ENCODE measurements at places on chromosomes 12 and 14.

- H3K27ac ChIP-seq = no peak overlapping the region
- peaks cover 7% of the 10 kb centered on the region for H3K4me1 ChIP-seq
- DNase-seq = no peak
- H3K36me3 ChIP-seq = no peaks in the 10 kb centered on the region
Measured at GRCh38 chr12:98401427-98401826, 114.0 kb upstream of the TMPO start.

GRCh38 chr12:91984556-91984955 lies 161.1 kb downstream of the BTG1 start:
- H3K36me3 ChIP-seq = no peaks in the 10 kb centered on the region
- no peak overlapping the region for H3K4me3 ChIP-seq
- no peaks in the 10 kb centered on the region for H3K4me1 ChIP-seq
- no peak for DNase-seq
- no peak overlapping the region for H3K27ac ChIP-seq
- H3K27me3 ChIP-seq = no peaks in the 10 kb centered on the region

DNA sequence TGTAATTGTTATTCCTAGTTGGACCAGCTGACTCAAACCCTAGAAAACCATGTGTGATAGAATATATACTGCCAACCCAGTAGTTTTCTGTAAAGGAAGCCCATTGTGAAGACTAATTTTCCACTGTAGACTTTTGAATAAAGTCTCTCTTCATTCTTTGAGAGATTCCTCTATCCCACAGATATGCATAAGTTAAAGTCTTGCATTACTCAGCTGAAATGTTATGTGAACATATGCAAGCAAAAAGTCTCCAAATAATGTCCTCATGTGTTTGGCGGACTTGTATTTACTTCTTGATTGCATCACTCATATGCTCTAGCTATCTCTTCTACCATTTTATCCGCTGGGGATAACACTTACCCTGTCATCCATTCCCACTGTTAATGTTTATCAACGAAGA lies 35.1 kb upstream of the OTOGL start:
- H3K27ac ChIP-seq = no peak overlapping the region
- no peaks in the 10 kb centered on the region for H3K36me3 ChIP-seq
- no peak overlapping the region for H3K4me3 ChIP-seq

DNA sequence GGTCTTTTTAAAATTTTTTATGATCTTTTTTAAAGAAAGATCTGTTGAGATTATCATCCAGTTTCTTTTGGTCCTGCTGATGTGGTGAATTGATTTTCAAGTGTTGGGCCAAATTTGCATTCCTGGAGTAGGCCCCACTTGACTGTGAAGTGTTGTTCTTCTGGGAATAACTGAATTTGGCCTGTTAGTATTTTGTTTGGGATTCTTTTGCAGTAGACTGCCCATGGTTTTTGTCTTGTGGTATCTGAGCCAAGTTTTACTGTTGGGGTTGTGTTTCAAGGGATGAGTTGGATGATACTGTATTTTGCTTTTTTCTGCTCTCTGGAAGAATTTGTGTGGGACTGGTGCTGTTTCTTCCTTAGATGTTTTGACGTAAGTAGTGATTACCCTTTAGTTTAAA lies 4.0 kb upstream of the SYCP3 start:
- DNase-seq = no peak
- H3K4me3 ChIP-seq = no peak overlapping the region
- peaks cover 3% of the 10 kb centered on the region for H3K36me3 ChIP-seq
- H3K27ac ChIP-seq = peak overlapping the region; percentile 95
- H3K4me1 ChIP-seq = peaks cover 51% of the 10 kb centered on the region
- no peaks in the 10 kb centered on the region for H3K27me3 ChIP-seq

DNA sequence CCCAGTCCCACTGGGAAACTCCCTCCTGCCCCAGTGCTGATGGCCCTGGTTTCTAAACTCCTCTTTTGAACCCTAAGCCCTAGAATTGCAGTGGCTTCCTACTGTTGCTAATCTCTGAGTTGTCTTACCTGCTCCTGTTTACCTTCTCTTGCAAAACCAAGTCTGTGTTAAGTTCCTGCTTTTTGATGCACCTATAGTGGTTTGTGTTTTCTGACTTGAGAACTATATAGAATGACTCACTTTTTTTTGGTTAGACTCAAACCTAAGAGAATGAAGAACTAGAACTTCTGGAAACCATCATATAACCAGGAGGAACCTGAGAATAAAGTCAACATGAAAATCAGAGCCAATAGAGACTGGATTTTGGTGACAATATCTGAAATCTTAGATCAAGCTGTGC lies 5.5 kb upstream of the GAS2L3 start:
- H3K27me3 ChIP-seq = no peaks in the 10 kb centered on the region
- no peak overlapping the region for H3K27ac ChIP-seq
- no peak for DNase-seq
- H3K4me3 ChIP-seq = no peak overlapping the region

- H3K36me3 ChIP-seq = no peaks in the 10 kb centered on the region
- H3K27ac ChIP-seq = no peak overlapping the region
- H3K4me1 ChIP-seq = peaks cover 18% of the 10 kb centered on the region
- DNase-seq = no peak
- H3K4me3 ChIP-seq = no peak overlapping the region
Measured at GRCh38 chr12:12008931-12009611, 61.7 kb upstream of the BCL2L14 start.

GRCh38 chr14:83624541-83624940 lies 1905.4 kb upstream of the FLRT2 start:
- no peak for DNase-seq
- no peak overlapping the region for H3K27ac ChIP-seq
- H3K4me1 ChIP-seq = no peaks in the 10 kb centered on the region

GRCh38 chr14:93212432-93212831 lies 5.4 kb downstream of the UBR7 start:
- H3K27ac ChIP-seq = peak overlapping the region; percentile 31
- H3K27me3 ChIP-seq = no peaks in the 10 kb centered on the region
- H3K36me3 ChIP-seq = no peaks in the 10 kb centered on the region
- DNase-seq = no peak
- 0 out of 2 replicates have a peak, but pooled peaks cover 3% of the 10 kb centered on the region for H3K4me1 ChIP-seq

DNA sequence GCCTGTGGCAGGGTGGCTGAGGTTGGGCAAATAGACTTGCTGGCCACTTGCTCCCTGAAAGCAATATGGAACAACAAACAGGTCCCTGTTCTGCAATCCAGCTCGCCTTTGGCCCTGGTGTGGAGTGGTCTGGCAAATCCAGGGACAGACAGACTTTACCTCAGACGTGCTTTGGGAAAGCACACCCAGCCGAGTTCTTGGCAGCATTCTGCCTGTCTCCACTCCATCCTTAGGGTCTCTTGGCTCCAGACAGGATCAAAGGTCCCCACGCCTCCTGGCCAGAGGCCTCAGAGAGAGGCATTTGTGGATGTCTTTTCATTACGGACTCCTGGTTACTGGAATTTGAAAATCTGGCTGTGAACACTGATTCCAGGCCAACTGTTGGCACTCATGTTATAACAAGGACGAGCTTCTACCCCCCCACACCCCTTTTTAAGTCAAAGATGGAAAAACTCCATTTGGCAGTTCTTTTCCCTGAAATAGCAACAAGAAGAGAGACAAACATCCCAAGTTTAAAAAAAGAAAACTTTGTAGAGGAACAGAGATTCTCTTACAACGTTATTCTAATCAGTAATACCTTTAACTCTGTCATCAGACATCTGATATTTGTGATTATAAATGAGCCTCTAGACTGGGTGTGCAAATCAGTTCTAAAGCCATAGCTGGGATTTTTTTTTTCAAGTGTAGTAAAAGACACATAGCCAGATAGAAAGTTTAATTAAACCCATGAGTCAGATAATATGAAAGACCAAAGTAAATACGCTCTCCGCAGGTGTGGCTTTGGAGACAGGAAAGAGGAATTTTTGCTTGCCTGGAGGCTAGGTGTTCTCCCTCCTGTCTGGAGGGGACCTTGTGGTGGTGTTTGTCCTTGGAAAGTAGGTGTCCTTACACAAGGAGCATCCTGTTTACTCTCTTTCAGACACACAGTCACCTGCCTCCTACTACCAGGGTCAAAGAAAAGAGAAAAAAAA lies 60.7 kb downstream of the GALNT8 start:
- no peaks in the 10 kb centered on the region for H3K36me3 ChIP-seq
- H3K4me3 ChIP-seq = no peak overlapping the region
- DNase-seq = no peak
- H3K27me3 ChIP-seq = no peaks in the 10 kb centered on the region
- H3K27ac ChIP-seq = no peak overlapping the region

- no peak overlapping the region for H3K4me3 ChIP-seq
- DNase-seq = no peak
- H3K4me1 ChIP-seq = no peaks in the 10 kb centered on the region
- H3K27me3 ChIP-seq = no peaks in the 10 kb centered on the region
- no peaks in the 10 kb centered on the region for H3K36me3 ChIP-seq
- H3K27ac ChIP-seq = no peak overlapping the region
Measured at GRCh38 chr12:77919450-77919849, 88.8 kb downstream of the NAV3 start.

DNA sequence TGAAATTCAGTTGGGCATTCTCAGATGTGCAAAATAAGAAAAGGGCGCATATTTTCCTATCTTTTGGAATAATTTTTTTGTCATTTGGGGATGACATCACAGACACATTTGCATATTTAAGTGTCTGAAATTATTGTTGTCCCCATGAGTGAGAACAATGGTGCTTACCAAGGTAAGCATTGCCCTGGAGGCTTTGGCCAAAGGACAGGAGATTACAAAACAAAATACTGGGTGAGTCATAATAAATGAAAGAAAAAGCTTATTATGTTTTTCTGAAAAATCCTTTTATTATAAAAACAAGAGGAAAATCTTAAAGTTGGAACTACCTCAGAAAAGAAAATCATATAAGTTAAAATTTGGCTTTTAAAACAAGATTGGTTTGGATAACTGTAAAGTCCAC lies 254.9 kb downstream of the BTG1 start:
- no peak overlapping the region for H3K4me3 ChIP-seq
- no peaks in the 10 kb centered on the region for H3K4me1 ChIP-seq
- no peaks in the 10 kb centered on the region for H3K36me3 ChIP-seq
- no peak for DNase-seq
- H3K27me3 ChIP-seq = no peaks in the 10 kb centered on the region

GRCh38 chr12:61272441-61272840 lies 987.8 kb upstream of the USP15 start:
- H3K4me3 ChIP-seq = no peak overlapping the region
- H3K36me3 ChIP-seq = no peaks in the 10 kb centered on the region
- H3K4me1 ChIP-seq = no peaks in the 10 kb centered on the region
- no peak for DNase-seq

- H3K27ac ChIP-seq = no peak overlapping the region
- no peaks in the 10 kb centered on the region for H3K36me3 ChIP-seq
- no peaks in the 10 kb centered on the region for H3K27me3 ChIP-seq
- no peak overlapping the region for H3K4me3 ChIP-seq
- H3K4me1 ChIP-seq = no peaks in the 10 kb centered on the region
- DNase-seq = no peak
Measured at GRCh38 chr14:61713724-61714437, 18.6 kb downstream of the HIF1A start.

- H3K4me1 ChIP-seq = no peaks in the 10 kb centered on the region
- no peak overlapping the region for H3K4me3 ChIP-seq
- H3K27ac ChIP-seq = no peak overlapping the region
- no peaks in the 10 kb centered on the region for H3K27me3 ChIP-seq
Measured at GRCh38 chr14:56795284-56795622, 15.0 kb downstream of the OTX2 start.

- H3K27ac ChIP-seq = no peak overlapping the region
- H3K4me3 ChIP-seq = no peak overlapping the region
- no peak for DNase-seq
- H3K4me1 ChIP-seq = peaks cover 17% of the 10 kb centered on the region
- no peaks in the 10 kb centered on the region for H3K27me3 ChIP-seq
Measured at GRCh38 chr12:104519190-104520019, 62.7 kb downstream of the CHST11 start.

DNA sequence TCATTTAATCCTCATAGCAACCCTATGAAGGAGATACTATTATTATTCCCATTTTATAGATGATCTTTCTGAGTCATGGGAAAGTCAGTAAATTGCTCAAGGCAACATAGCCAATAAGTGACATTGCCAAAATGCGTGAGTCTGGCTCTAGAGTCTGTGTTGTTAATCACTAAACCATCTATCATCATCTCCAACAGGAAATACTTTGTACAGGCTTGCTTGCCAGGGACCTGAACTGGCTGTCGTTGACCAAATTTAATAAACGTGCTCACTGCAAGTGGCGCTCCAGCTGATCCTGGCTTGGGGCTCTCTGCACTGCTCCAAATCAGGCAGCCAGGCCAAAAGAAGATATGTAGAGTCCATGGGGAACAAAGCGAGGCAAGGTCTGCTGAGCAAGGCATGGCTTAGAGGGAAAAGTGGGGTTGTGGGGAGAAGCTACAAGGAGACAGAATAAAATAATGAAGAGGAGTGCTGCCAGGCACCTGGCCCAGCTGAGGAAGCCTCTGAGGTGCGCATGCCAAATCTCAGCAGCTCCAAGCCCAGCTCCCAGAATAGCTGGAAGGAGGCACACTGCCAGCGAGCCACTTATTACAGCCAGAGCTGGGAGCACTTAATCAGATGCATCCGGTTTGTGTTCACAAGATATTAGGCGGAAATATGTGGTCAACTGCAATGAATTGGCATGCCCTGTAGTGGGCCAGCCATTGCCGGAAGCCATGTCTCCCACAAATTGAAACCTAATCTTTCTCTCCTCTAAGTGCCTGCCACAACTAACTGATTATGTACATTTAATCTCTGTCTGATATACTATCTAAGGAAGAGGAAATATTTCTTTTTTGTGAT lies 43.3 kb upstream of the PTPRO start:
- peaks cover 25% of the 10 kb centered on the region for H3K4me1 ChIP-seq
- no peak overlapping the region for H3K4me3 ChIP-seq
- DNase-seq = peak; percentile 90
- H3K27ac ChIP-seq = peak overlapping the region; percentile 3
- H3K27me3 ChIP-seq = no peaks in the 10 kb centered on the region

- H3K27me3 ChIP-seq = no peaks in the 10 kb centered on the region
- no peak overlapping the region for H3K27ac ChIP-seq
- H3K4me1 ChIP-seq = no peaks in the 10 kb centered on the region
- H3K4me3 ChIP-seq = no peak overlapping the region
- no peaks in the 10 kb centered on the region for H3K36me3 ChIP-seq
Measured at GRCh38 chr12:111869671-111870070, 27.6 kb downstream of the MAPKAPK5 start.

GRCh38 chr12:93056971-93057535 lies 128.0 kb upstream of the EEA1 start:
- no peaks in the 10 kb centered on the region for H3K36me3 ChIP-seq
- H3K4me3 ChIP-seq = no peak overlapping the region
- no peak for DNase-seq

DNA sequence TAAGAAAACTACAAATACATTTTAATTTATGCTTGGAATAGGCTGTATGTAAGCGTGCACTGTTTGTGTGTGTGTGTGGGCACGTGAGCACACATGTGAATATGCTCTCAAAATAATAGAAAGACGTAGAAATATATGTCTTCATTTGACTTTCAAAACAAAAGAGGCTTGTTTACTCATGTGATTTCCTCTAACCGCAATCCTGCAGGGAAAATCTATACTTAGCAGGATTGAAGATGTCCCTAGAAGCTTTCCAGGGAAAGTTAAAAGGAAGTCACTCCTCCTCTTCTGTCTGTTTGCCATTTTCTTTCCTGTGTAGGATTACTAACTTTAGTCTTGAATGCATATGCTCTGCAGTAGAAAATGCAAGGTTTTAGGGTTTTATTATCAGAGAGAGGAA lies 404.7 kb downstream of the MDGA2 start:
- H3K36me3 ChIP-seq = no peaks in the 10 kb centered on the region
- H3K4me3 ChIP-seq = no peak overlapping the region
- no peaks in the 10 kb centered on the region for H3K27me3 ChIP-seq
- no peak for DNase-seq
- H3K27ac ChIP-seq = no peak overlapping the region

GRCh38 chr14:74848768-74849167 lies 27.2 kb downstream of the PROX2 start:
- no peaks in the 10 kb centered on the region for H3K27me3 ChIP-seq
- DNase-seq = no peak
- no peak overlapping the region for H3K27ac ChIP-seq
- H3K4me3 ChIP-seq = no peak overlapping the region
- H3K36me3 ChIP-seq = no peaks in the 10 kb centered on the region
